HT1080 (cell line): ENCODE measurements at places on chromosomes 3 and 15.

GRCh38 chr15:44092221-44092620 lies 102.8 kb downstream of the FRMD5 start:
- DNase-seq = peak; percentile 52

- DNase-seq = peak; percentile 32
Observed at GRCh38 chr3:45929042-45929679, 14.1 kb upstream of the CXCR6 start.

DNA sequence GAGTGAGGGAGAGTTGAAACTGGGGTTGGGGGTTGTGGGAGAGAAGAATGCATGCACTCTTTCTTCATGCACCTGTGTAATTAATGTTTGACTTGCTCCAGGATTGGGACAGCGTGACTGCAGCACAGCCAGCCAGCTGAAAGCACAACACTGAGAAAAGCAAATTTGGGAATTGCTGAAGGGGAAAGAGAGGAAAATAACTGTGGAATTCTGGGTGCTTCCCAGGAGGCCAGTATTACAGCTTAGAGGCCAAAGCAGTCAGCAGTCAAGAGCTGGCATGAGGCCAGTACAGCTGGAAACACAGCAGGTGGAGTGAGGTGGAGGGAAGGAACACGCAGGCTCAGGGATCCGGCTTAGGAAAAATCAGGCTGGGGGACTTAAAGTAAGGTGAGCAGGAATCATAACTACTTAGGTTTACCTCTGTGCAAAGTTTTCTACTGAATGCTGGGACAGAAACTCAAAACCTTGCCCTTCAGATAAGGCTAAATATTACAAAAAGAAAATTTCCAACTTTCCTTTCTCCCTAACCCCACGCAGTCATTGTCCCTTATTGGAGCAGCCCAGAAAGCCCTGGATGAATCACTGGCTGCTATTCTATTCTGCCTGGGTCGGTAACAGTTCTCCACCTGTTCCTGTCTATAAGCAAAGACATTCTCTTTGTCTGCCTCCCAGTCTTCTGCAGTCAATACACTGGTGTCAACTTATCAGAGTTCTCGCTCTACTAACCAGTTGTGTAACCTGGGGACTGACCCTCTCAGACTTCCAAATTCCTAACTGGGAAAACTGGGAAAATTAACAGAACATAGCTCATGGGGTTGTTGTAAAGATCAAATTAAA lies 167.2 kb downstream of the MAGI1 start:
- no peak for DNase-seq

- no peak for DNase-seq
Observed at GRCh38 chr15:81373775-81374395, at the start of gene TMC3. TMC3 (minus strand) TSS chr15:81374213; CDS start chr15:81374077, 136 bp downstream.

- peak; percentile 35 for DNase-seq
Observed at GRCh38 chr3:187567661-187568121, 102.5 kb downstream of the SST start.

DNA sequence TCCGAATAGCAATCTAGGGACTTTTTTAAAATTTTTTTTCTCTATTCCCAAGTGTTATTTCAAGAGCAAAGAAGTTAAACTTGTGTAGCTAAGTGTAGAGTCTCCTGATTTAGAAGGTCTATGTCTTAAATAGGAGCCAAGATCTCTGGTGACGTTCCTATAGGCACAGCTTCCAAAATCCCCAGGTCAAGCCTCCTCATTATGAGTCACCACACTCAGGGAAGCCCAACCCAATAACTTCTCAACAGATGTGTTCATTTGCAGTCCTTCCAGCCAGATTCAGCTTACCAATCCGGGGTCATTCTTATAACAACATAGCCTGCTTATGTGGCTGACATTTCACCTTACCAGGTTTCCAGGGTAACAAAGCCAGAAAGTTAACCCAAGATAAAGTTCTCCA lies 270.3 kb downstream of the IL5RA start:
- DNase-seq = peak; percentile 78

- no peak for DNase-seq
Observed at GRCh38 chr15:72588096-72588495, 66.4 kb upstream of the GOLGA6B start.

GRCh38 chr3:12323237-12323636 lies 34.4 kb downstream of the PPARG start:
- no peak for DNase-seq

DNA sequence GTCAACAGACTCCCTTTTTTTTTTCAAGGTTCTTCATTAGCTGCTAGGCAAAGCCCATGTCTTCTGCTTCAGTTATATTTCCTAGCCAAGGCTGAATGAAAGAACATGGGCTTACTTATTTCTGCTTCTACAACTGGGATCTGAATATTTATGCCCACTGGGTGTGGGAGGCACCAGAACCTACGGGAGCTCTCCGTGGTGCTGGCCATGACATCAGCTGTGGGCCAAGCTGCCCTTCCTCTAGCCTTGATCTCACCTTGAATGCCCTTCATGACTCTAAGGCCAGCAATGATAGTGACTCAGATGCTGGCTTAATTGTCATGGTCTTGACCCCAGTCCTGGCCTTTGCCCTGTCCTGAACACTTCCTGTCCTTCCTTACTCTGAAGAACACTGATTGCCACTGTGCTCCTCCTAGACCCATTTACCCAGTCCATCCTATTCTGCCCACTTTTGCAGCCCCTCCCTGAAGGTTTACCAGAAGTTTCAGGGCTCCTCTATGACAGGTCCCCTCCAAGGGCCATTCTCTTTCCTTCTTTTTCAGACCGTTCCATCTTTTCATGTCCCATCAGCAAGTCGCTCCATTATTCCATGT lies 32.8 kb upstream of the PRR20G start:
- DNase-seq = no peak

GRCh38 chr15:90619939-90620338 lies 90.2 kb downstream of the CRTC3 start:
- no peak for DNase-seq

DNA sequence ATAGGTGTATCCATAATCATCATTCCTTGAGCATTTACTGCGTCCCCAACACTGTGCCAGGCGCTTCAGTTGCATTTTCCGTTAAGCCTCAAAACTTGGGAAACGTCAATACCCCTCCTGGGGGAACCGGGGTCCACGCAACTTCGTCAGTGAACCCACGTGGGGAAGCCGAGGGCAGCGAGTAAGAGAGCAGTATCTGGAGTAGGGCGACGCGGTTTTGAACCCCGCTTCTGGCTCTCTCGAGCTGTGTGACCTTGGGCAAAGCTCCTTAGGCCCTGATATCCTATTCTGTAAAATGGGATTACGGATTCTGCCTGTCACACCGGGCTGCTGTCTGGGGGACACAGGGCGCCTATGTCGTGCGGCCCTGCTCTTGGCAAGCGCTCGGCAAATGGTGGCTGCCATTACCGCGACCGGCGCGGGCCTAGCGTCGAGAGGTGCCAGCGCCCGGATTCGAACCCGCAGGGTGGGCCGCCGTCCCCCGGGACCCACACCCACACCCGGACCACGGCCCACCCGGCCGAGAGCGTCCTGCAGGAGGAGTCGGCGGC lies 590 bp downstream of the POLG start:
- DNase-seq = no peak

DNA sequence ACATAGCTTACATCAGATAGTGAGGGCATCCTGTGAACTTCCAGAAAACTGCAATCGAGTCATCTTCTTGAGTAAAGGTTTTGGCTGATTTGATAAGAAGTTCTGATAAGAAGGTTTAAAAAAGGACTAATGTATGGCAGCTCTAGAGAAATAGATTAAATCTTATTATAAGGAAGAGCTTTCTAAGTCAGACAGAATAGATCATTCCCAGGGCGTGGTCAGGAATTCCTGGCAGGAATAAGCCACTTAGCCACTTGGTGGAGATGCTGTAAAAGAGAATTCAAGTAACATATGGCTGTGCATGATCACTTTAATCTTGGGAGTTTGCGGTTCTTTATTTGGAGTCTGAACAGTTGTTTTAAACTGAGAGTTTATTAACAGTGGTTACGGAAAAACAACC lies 17.4 kb downstream of the PGBD4 start:
- peak; percentile 13 for DNase-seq

DNA sequence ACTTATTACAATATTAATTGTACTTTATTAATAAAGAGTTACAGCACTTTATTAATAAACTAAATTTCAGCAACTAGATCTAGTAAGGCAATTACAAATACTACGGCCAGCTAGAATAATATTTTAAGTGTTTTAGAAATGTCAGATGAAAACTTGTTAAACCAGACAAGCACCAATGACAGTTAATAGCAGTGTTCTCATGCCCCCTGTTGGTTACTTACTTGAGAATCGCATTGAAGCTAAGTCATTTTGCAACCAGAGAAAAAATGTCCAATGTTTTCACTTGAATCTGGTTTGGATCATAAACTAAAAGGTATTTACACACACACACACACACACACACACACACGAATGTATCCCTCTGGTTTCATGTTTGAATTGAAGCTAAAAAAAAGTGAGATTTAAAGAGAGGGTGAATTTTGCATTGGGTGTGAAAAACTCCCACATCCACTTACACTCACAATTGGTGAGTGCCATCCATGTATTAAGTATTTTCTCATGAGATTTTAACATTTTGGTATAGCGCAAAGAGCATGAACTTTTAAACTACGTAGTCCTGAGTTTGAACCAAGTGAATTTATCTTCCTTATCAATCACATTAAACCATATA lies 347.7 kb downstream of the ZBBX start:
- peak; percentile 52 for DNase-seq

DNA sequence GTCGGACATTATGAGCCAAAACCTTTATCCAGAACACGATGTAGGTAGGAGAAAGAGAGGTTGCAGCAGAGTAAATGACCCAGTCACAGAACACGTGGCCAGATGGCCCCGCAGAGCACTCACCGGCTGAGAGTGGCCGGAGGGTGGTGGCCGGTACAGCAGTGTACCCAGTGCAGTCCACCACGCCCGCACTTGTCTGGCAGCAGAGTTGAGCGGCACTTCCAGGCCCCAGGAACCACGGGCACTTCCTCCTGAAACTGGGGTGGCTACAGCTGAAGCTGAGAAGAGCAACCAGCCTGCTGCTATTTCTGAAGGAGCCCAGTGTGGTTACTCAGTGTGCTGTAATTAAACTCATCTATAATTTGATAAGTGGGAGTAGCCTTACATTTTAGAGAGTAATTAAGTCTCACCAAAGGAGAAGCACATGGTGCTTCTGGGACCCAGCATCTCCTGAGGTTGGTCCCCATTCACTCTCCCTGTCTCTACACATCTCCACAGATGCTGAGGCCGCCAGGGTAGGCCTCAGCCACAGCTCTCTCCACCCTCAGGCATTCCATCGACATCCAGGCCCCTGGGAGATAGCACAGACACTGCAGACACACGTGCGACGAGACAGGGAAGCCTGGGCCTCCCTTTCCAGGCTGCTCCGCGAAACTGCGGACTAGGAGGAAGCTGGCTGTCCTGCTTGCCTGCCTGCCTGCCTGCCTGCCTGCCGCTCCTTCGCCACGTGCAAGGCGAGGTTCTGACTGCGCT lies 49.8 kb downstream of the BDH1 start:
- no peak for DNase-seq

DNA sequence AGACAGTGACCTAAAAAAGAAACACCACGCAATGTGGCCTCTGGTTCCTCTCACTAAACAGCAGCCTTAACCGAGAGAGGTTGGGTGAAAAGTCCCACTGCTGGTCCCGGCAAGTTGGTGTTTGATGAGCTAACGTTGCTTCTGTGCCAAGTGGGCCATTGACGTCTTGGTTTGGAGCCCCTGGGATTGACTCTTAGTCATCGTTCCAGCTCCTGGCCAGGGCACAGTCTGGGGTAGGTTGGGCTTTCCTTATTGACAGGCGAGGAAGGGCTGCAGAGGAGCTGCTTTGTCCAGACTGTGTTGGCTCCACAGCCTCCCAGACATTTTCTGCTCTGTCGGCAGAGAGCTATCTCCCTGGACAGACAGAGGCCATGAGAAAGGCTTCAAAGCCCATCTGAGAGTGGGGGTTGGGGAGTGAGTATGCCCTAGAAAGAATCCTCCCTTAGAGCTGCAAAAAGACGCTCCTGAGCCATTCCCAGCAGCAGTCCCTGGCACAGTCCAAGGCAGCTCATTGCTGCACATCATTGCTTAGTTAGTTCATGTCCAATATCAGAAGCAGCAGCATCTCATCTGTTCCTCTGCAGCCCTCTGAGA lies 28.6 kb upstream of the C3orf80 start:
- peak; percentile 47 for DNase-seq

GRCh38 chr3:55075846-55076245 lies 148.0 kb upstream of the LRTM1 start:
- DNase-seq = no peak

- DNase-seq = no peak
Observed at GRCh38 chr15:73114064-73114463, 61.8 kb downstream of the NEO1 start.

GRCh38 chr3:56795097-56795828 lies 6.5 kb downstream of the ARHGEF3 start:
- peak; percentile 18 for DNase-seq

- no peak for DNase-seq
Observed at GRCh38 chr3:33322412-33322811, 45.2 kb downstream of the FBXL2 start.

- no peak for DNase-seq
Observed at GRCh38 chr15:100306098-100306497, 35.7 kb downstream of the ADAMTS17 start.

GRCh38 chr3:11274566-11275142 lies 2.5 kb downstream of the ATG7 start:
- no peak for DNase-seq

DNA sequence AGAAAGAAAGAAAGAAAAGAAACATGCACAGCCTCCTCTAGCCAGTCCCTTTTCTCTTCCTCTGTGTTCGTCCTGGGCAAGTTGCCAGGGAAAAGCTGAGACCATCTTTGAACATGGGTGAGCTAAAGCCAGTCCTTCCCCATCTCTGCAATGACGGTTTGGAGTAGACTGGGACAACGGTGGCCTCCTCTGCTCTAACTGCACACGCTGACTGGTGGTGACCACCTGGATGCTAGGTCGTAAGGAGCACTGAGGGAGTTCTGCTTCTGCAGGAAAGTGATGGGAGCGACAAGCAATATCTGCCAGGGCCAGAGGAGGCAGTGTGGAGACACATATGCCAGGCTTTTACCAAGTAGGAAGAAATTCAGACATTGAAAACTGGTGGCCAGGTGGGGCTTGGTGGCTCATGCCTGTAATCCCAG lies 111.7 kb downstream of the NUP210 start:
- peak; percentile 53 for DNase-seq

GRCh38 chr3:119585856-119586570 lies 6.7 kb downstream of the ADPRH start:
- no peak for DNase-seq

GRCh38 chr3:63064209-63064755 lies 189.1 kb upstream of the CADPS start:
- DNase-seq = no peak

GRCh38 chr15:89406218-89406939 lies 71.8 kb upstream of the POLG start:
- DNase-seq = no peak

- no peak for DNase-seq
Observed at GRCh38 chr3:184986366-184986889, 166.4 kb downstream of the C3orf70 start.

DNA sequence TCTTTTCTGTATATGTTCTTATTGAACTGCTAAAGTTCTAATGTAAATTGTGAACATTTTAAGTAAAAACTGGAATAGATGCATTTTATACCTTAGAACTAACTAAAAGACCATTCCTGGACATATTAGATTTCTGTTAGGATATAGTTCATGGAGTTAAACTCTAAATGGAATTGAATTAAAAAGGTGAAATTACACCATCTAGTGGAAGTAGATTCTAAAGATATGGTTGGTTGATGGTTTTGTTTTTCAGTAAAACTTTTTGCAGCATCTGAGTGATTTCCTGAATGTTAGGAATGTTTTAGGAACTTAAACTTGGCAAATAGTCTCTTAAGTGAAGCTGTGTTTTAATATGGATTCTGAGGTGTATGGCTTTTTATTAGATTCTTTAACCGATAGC lies 96.8 kb downstream of the SLMAP start:
- DNase-seq = peak; percentile 11

- DNase-seq = no peak
Observed at GRCh38 chr15:73558529-73558928, 74.7 kb downstream of the NPTN start.
